ENCODE measurements at places on chromosomes 1 and 21.

DNA sequence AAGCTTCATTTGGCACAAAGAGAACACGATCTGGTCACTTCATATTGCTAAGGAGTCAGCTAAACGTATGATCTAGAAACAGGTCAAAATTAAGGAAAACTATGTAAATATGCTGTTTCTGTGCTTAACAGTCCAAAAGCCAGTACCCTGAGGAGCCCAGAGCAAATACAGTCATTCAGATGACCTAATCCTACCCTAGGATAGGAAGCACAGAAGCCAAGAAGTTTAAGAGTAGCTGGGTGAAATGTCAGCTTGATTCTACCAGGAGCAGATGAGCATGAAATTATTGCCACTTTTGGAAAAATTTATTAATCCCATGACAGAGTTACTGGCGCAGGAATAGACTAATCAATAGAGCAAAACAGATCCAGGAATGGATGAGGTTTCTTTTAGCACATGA is 18.3 kb downstream of the SORT1 start:
- no peak for DNase-seq

GRCh38 chr1:115400426-115400825 is 62.4 kb upstream of the NGF start:
- DNase-seq: no peak

- DNase-seq: no peak
These were observed 67.9 kb downstream of the CYYR1 start for GRCh38 chr21:26505211-26505610.

GRCh38 chr1:247297263-247298123 is 34.2 kb downstream of the ZNF496 start:
- no peak for DNase-seq

DNA sequence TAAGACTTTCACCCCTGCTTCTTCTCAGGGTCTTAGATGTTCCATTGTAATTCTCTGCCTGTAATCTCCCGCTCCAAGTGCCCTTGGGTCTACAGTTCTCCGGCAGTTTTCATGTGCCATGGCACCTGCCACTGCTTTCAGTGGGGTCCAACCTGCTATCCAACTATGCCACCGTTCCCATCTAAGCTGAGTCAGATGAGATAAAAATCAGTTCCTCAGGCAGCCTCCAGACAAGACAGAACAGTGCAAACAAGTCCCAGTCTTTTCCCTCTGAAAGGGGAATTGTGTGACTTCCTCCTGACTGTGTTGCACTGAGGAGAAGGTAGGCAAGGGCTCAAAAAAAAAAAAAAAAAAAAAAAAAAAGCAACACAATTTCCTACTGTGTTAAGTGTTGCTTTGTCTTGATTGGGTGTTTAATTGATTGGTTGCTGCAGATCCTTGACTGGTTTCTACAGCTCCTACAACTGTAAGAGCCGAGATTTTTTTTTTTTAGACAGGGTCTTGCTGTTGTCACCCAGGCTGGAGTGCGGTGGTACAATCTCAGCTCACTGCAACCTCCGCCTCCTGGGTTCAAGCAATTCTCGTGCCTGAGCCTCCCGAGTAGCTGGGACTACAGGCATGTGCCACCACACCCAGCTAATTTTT is 50.7 kb downstream of the EBNA1BP2 start:
- DNase-seq: no peak

- DNase-seq: no peak
These were observed 4.1 kb upstream of the RBP7 start for GRCh38 chr1:9992910-9993309.

DNA sequence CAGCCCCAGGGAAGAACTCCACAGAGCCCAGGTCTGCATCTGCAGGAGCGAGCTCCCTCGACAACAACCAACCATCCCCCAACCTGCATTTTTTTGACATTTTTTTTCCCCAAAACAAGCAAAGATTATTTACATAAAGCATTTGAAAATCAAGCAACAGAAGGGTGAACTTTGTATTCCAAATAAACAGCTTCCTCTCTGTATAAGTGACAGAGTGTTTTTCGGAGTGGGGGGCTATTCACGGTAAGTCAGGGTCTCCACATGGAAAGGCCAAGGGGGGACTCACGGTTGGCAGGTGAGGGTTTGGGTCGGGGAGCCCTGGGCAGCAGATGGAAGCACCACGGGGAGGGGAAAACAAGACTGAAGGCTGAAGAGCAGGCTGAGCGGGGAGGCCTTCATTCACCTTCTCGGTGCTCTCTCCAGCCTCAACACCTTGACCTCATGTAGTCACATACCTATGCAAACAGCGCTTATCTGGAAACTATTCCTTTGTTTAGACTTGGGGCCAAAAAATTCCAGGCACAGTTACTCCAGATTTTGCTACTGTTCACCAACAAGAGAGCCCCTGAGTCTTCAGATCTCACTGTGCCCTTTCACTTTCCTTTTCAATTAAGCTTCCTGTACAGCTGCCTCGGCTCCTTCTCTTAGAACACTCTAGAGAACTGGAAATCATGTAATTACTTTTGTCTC is 27.6 kb downstream of the C2CD2 start:
- no peak for DNase-seq

GRCh38 chr21:34807881-34808568 is 139.2 kb downstream of the CLIC6 start:
- DNase-seq: peak; percentile 24

GRCh38 chr1:46749921-46750404 is 31.0 kb upstream of the EFCAB14 start:
- DNase-seq: no peak

DNA sequence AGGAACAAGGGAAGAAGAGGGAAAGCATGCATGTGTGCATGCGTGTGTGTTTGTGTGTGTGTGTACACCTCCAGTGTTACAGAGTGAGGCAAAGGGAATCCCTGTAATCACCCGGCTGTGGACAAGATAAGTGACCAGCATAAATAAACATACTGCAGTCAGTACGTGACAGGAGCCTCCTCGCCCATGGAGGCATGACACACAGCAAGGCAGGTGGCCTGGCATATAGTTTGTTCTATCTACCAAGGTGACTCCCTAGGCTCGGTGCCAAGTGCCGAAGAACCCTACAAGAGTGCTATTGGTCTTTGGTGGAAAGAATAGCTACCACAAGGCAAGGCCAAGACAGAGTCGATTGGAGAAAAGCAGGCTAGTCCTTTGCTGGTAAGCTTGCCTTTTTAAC is 31.7 kb upstream of the HEATR1 start:
- DNase-seq: no peak

DNA sequence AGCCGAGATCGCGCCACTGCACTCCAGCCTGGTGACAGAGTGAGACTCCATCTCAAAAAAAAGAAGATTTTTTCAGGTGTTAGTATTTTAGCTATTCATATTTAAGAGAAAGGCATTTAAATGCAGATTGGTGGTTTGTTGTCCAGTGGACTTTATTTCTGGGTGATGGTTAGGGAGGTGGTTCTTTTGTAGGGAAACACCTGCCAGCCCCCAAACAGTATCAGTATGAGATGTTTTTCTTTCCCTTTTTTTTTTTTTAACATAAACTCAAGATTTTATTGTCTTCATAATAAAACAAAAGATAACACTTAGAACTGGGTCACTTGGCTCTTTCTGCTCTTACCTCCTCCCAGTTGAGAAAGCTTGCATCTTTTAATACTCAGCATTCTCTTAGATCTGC is 9.9 kb downstream of the CCDC18 start:
- DNase-seq: no peak

DNA sequence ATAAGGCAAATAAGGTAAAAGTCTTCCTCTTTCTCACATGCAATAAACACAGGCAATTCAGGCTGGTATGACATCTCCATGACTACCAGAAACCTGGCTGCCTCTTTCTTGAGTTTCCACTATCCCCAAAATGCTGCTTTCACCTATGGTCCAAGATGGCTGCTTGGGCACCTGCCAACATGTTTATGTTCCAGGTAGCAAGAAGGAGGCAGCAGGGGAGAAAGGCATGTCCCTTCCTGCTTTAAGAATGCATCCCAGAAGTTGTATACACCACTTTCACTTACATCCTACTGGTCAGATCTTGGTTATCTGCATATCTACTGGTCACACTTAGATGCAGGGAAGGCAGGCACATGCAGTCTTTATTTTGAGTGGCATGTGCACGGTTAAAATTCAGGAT is 19.4 kb upstream of the ACOT11 start:
- no peak for DNase-seq

DNA sequence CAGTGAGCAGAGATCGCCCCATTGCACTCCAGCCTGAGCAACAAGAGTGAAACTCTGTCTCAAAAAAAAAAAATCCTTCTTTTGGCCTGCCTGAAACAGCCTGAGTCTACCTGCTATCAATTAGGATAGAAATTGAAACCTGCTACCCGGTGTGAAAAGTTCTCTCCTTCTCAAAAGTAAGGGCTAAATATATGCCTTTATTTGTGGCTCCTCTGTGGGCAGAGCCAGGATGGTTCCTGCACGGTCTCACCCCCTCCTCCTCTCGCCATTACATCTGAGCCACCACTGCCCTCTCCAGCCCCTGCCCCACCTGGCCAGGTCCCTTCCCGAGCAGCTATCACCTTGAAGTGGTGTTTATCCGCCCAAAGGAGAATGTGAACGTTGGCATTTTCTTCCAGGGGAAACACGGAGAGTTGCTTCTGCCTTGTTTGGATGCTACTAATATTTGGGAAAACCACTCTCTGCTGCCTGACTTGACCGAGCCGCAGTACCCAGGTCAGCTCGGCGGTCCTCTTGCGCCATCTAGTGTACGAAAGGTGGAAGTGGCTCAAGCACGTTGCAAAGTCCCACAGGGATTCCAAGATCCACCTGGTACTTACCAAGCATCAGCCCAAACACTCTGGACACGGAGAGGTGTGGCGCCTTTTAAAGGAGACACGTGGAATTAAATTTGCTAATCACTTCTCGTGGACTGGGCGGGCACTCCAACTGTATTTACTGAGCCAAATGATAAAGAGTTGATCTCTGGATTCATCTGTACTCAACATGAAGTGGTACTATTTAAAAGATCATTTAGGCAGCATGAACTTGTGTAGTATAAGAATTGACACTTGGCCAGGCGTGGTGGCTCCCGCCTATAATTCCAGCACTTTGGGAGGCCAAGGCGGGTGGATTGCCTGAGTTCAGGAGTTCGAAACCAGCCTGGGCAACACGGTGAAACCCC is 31.9 kb downstream of the SETD4 start:
- peak; percentile 63 for DNase-seq

DNA sequence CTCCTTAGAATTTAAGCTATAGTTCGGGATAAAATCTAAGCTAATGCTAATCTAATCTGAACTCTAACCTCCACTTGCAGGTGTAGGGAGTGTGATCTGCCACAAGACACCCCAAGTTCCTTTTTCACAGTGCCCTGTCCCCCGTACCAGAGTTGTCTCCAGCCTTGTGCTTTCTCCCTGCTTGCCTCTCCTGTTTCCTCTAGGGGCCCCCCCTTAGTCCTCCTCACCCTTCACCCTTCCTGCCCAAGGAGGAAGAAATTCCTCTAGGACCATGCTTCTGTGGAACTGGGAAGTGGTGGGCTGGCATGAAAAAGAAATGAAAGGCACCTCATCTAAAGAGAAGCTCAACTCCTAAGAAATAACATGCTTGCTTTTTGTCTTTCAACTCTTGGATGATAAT is 50.2 kb upstream of the BCL9 start:
- DNase-seq: no peak

GRCh38 chr21:36964827-36965719 is 1.4 kb downstream of the HLCS start:
- DNase-seq: no peak

DNA sequence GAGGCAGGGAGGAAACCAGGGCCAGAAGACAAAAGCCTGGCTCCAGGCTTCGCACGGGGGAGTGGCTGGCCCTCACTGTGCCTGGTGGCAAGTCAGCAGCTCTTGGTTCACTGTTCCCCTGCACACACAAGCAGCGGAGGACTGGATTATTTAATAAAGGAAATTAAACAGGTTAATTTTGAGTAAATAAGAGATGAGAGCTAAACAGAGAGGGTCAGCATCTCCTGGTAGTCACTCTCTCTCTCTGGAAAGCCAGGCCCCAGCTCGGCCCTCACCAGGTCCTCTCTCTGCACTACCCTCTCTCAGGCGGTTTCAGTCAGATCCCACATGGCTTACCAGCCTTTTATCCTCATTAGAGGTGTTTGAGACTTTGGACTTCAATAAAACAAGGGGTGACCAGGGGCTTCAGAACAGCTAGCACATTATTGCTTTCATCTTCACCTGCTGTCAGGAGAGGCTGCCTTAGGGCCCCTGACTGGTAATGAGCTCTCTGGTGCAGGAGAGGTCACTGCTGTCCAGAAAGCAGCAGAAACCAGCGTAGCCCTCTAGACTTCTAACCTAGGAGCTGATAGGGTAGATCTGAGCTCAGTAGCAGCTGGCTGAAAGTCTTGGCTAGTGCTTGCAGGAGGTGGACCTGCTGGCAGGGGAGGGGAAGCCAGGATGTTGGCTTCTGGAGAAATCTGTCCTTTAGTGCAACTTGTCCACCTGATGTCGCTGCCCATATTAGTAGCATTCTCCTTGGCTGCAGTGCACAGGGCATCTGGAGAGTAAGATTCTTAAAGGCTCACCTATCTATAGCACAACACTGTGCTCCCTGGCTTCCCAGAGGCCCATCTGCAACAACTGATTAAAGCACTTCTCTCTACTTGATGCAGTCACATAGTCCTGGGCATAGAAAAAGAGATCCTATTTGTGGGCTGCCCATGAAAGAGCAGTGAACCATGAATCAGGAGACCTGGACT is 45.9 kb downstream of the SYT6 start:
- DNase-seq: no peak

DNA sequence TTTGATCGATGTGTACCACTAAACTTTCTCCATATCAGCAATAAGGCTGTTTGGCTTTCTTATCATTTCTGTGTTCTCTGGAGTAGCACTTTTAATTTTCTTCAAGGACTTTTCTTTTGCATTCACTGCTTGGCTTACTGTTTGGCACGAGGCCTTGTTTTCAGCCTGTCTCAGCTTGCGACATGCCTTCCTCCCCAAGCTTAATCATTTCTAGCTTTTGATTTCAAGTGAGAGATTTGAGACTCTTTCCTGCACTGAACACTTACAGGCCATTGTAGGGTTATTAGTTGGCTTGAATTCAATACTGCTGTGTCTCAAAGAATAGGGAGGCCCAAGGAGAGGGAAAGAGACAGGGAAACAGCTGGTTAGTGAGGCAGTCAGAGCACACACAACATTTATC is 120.6 kb upstream of the KCND3 start:
- DNase-seq: no peak

DNA sequence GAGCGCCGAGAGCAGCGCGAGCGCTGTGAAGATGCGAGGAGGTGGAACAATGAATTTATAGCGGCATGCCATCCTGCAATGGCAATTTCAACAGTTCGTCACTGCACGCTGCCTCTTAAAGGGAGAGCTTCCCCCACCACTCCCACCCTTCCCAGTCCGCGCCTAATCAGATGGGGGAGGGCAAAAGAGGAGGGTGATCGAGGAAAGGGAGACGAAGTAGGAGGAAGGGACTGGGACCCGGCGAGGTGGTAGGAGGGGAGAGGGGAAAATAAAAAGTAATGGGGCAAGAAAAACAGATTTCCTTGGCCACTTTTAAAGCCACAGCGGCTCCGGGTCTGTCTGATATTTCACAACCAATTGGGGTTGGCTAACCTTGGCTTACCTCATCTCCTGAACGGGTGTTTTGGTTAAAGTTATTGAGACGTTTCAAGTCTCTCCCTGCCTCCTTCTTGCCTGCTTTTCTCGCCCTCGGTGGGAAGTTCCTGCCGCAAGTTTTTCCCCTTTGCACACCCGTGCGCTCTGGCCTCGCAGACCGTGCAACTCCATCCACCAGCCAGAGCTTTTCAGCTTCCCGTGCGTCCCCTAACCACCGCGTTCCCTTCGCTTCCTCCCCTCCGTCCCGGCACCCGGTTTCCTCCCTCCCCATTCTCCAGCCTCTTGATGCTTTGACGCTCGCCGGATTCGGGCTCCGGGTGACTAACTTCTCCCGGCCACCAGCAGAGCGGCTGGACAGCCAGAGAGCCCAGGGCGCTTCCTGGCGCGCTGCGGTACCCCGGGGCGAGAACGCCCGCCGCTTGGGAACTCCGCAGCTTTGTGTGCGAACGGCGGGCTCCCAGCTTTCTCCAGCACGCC is at the start of gene ADAMTS5:
TSS of gene ADAMTS5 (minus strand) at position 27 of the 852 bp plus-strand sequence. CDS start 697 bp downstream, outside the sequence.
- no peak for DNase-seq

Measured in activated CD4-positive, alpha-beta T cell treated with anti-CD3 and anti-CD28 coated beads, Interleukin-2, amount 50 U/mL, for 24 hours (primary cell).